DMS53 (cell line): ENCODE measurements at places on chromosomes 5 and 9.

- DNase-seq = no peak
Measured at GRCh38 chr9:21155501-21155900, 11.0 kb downstream of the IFNA21 start.

DNA sequence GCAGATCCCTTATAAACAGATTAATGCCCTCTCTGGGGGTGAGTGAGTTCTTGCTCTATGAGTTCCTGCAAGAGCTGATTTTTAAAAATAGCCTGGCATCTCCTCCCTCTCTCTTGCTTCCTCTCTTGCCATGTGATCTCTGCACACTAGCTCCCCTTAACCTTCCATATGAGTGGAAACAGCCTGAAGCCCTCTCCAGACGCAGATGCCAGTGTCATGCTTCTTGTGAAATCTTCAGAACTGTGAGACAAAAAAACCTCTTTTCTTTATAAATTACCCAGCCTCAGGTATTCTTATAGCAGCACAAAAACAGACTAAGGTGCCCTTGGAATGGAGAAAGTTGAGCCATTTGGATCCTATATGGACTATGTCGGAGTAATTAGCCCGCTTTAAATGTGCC, 559.7 kb upstream of the CYLC2 start:
- no peak for DNase-seq

GRCh38 chr5:64653766-64654560, 36.3 kb upstream of the SHISAL2B start:
- peak; percentile 37 for DNase-seq

DNA sequence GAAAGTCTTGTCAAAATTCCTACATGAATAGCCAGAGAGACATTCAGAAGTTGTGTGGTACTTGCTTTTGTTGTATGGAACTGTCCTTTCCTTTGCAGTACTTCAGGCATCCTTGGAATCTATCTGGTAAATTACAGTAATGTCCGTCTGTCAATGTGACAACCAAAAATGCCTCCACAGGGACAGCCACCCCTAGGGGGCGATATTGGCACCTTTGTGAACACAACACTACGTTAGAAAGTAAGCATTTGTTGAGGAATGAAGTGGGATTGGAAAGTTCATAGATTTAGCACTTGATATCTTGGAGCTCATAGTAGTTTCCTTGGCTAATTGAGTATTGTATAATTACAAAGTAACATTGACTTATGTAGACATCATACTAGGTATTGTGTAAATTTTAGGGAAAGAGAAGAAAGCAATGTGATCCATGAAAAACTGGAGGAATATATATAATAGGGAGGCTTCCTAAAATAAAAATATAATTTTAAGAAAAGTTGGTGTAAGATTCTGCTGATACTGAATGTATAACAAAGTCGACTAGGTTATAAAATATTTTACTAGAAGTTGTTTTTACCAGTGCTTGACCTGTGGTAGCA, 32.7 kb downstream of the TMEFF1 start:
- DNase-seq = peak; percentile 74

- no peak for DNase-seq
Measured at GRCh38 chr9:121509180-121509579, 9.5 kb upstream of the GGTA1 start.

DNA sequence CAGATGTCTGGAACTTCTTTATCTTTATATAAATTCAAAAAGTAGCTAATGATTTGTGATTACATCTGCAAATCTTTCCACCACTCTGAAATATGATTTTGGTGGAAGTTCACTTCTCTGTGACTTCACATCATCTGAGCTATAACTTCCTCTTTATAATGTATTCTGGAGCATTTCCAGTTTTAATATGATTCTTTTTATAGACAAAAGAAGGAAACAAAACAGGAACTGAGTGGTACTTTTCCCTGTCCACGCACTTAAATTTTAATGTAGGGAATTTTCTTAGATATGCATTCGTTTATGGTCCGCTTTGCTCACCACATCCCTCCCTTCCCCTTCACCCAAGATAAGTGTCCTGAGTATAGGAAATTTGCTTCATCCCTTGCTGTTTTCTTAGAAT, 333.5 kb downstream of the CHSY3 start:
- DNase-seq = no peak

DNA sequence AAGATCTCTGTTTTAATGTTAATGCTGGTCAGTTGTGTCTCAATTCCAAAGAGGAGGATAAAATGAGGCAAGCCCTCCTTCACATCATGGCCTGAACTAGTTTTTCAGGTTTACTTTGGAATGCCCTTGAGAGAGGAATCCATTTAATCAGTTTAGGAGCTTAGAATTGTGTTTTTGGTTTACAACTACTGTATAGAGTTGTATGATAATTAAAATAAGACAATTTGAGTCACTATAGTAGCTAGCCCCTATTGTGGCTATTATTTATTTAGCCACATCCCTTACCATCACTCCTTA, 107.8 kb upstream of the PRLR start:
- DNase-seq = peak; percentile 6

GRCh38 chr5:125139590-125139989, 393.2 kb upstream of the ZNF608 start:
- no peak for DNase-seq
